IMR-90 (cell line): ENCODE measurements at places on chromosomes 1 and 21. TPM values are rescaled to one million over a fixed set of nuclear protein-coding genes. Genes with fewer than 3 reads are reported as not detected.

Gene OR2M5
- polyA plus RNA-seq: not detected in 2 replicates

Gene TNFSF4
- 10.8 and 13.4 TPM in 2 replicates for polyA plus RNA-seq

Gene TFF2
- polyA plus RNA-seq: not detected in 2 replicates

Gene SMCP
- not detected in 2 replicates for polyA plus RNA-seq

Gene NHLH1
- polyA plus RNA-seq: 0.14 and 0.26 TPM in 2 replicates

Gene TSNAX
- 14.7 and 19.6 TPM in 2 replicates for polyA plus RNA-seq

Gene LPAR3
- polyA plus RNA-seq: 0.07 and 0.09 TPM in 2 replicates

Gene RGSL1
- not detected in 2 replicates for polyA plus RNA-seq

Gene CELA3A
- polyA plus RNA-seq: not detected in 2 replicates

Gene ZMYND12
- polyA plus RNA-seq: 0.03 TPM in 1 of 2 replicates, not detected in the other

Gene RBM11
- 0.10 and 0.46 TPM in 2 replicates for polyA plus RNA-seq

Gene PLPPR5
- polyA plus RNA-seq: 0.05 and 0.06 TPM in 2 replicates

Gene C1orf94
- polyA plus RNA-seq: not detected in 2 replicates

Gene GPR25
- not detected in 2 replicates for polyA plus RNA-seq

Gene FAM72D
- 1.2 and 1.4 TPM in 2 replicates for polyA plus RNA-seq

Gene FCRL4
- polyA plus RNA-seq: not detected in 2 replicates
